ENCODE measurements at places on chromosomes 5 and 9.

GRCh38 chr5:75509546-75509945 is 1.9 kb downstream of the CERT1 start:
- no peak for DNase-seq

GRCh38 chr9:123861086-123861755 is 68.7 kb downstream of the DENND1A start:
- no peak for DNase-seq

DNA sequence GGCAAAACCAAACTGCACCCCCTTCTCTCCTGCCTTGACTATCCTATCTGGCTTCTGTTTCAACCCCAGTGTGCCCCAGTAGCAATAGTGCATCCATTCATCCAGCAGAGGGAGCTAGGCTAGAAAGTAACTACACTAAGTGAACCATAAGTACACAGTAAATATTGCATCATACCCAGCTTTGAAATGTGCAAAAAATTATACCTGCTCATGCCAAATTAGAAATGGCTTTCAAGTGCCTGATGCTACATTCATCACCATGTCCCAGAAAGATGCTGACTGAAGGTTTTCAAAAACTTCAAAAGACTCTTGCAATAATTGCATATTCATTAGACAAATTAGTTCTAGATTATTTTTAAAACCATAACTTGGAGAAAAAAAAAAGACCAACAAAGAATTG is 153.5 kb downstream of the PRELID2 start:
- peak; percentile 70 for DNase-seq

DNA sequence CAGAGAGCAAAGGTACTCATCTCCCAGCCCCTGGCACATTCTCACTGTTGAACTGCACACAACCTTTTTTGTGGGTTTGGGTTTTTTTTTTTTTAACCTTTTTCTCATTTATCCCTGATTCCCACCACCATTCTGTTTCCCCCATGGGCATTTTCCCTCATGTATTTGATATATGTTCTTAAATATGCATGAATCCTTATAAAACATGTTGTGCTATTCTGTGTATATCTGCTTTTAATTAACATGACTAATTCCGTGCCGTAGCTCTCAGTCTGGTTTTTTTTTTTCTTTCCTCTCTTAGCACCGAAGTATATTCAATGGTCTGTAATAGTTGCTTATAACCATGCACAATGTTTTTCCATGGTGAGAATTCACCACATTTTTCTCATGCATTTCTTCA is 204.5 kb downstream of the RGS3 start:
- no peak for DNase-seq

DNA sequence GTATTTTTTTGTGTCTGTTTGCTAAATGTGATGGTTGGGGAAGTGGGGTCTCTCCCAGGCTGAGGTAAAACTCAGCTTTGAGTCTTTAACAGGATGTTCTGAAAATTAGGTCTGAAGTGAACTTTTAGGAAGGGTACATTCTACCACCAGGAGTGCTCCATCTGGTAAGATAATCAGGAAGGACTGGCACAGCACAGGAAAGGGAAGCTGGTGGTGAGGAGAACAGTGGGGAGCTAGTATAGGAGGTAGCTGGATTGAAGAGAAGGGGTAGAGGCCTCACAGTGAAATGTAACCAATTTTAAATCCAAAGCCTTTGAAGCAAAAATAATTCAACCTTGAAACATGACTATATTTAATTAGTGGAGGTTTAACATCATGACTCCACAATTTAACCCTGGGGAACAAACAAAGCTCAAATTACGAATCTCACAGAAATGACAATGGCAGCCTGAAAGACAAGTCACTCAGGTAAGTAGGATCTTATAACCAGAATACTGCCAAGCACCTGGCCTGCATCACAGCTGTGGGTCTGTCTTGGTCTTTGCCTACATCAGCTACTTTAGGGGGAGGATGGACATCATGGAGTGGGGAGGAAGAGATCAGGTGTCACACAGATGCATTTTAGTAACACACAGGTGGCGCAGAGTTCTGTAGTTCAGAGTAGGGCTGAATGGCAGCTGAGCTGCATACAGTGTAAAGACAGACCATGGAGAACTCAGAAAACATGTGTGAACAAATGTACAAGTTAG is 445.3 kb downstream of the DMRT2 start:
- DNase-seq: peak; percentile 55

- DNase-seq: peak; percentile 8
These were observed 574.7 kb upstream of the MEF2C start for GRCh38 chr5:89457411-89458331.

GRCh38 chr5:53373451-53374158 is 106.8 kb upstream of the FST start:
- DNase-seq: no peak

- no peak for DNase-seq
These were observed 3.2 kb upstream of the ANP32B start for GRCh38 chr9:97979788-97980478.

- no peak for DNase-seq
These were observed 7.3 kb downstream of the GPR21 start for GRCh38 chr9:123040801-123041200.

DNA sequence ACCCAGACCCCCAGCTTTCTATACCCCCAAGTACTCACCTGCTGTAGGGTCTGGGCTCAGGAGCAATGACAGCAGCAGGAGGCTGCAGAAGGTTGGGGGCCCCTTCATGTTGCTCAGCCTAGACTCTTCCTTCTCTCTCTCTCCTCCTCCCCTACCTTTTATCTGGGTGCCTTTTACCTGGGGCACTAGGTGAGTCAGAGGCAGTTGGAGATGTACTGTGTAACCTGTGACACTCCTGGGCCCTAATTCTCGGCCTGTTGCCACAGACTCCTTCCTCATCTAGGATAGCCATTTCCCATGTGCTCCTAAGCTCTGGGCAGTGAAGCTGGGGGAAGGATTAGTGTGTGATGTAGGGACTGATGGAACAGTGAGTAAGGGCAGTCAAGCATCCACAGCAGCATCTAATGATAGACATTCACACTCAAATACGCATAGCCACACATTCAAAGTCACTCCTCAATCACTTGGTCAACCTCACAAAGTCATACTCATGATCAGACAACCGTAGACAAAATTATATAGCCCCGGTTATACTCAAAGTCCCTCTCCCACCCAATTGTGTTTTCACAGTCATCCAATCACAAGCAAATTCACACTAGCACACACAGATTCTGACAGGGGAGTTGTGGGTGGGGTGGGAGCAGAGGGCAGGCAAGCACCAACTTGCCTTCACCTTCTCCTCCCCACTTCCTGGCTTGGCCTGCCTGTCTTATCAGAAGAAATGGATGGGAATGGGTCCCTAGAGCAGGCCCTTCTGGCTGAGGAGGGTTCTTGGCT is at the start of gene CCL27:
CCL27 (minus strand) TSS at position 132 of the 777 bp plus-strand sequence; CDS start at position 108, 24 bp downstream.
- no peak for DNase-seq

DNA sequence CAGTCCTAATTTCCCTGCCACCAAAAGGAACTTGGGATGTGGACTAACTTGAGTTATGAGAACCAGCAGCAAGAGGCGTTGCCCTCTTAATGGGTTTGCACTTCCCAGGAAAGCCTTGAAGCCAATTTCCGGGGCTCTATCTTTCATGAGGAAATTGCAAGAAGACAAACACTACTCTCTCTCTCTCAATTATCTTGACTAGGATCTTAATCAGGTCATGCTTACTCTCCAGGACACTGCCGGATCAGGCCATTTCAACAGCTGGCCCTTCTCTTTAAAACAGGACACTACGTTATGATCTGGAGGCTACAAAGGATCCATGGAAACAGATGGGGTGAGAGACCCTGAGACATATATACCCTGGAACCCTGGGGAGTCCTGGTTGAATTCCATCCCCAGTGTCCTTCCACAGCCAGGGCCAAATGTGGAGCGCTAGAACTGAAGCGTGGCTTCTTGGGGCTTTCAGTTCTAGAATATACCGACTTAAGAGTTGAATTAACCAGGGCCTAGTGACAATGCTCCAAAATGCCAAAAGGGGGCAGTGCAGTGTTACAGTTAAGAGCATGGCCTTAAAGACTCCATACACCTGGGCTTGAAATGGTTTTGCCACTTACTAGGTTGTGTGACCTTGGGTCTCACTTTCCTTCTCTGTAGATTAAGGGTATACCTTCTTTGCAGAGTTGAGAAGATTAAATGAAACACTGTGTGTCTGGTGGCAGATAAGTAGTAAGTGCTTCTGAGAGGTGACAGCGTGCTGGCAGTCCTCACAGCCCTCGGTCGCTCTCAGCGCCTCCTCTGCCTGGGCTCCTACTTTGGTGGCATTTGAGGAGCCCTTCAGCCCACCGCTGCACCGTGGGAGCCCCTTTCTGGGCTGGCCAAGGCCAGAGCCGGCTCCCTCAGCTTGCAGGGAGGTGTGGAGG is 21.1 kb downstream of the FAM219A start:
- peak; percentile 48 for DNase-seq

DNA sequence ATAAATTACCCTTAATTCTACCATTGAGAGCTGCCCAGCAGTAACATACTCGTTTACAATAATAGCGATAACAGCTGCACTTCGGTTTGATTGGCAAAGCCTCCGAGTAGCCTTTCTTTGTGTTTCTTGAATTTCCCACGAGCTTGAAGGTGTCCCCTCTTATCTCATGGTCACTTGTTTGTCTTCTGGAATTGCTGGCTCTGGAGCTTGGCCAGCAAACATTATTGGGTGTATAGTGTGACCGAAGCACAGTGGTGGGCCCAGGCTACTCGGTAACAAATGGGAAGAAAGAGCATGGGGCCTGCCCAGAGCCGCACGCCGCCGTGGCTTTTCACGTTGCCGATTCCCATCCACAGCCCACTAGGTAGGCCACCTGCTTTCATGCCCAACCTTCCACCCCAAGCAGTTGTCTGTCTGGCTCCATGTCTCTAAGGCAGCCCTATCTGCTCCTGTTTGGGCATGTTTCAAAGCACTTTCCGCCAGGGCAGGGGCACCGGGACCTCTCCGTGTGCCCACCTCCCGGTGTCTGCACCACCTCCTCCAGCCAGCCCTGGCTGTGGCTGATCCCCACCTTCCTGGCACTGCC is 8.7 kb downstream of the STKLD1 start:
- no peak for DNase-seq

DNA sequence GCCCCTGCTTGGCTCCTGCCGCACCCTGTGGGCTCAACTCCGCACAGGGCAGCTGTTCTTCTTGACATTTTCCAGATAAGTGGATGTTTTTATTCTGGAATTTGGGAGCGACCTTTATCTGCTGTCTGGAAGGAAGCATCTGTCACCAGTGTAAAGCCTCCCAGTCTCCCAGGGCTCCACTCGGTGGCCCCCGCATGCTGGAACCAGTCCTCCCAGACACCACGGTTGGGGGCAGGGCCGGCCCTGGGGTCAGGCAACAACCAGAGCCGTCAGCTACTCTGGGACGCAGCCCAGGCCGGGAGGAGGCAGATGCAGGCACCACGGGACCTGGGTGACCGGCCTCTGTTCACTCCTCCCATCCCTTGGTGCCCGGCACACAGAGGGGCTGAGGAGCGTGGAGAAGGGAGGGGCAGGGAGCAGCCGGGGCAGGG is 92.8 kb upstream of the ADAMTS2 start:
- DNase-seq: no peak

GRCh38 chr5:172932313-172933017 is 26.8 kb upstream of the RPL26L1 start:
- DNase-seq: peak; percentile 42

GRCh38 chr9:69155341-69156030 is 18.6 kb upstream of the TJP2 start:
- DNase-seq: no peak

- DNase-seq: no peak
These were observed 704 bp downstream of the CCDC112 start for GRCh38 chr5:115295777-115296123.

DNA sequence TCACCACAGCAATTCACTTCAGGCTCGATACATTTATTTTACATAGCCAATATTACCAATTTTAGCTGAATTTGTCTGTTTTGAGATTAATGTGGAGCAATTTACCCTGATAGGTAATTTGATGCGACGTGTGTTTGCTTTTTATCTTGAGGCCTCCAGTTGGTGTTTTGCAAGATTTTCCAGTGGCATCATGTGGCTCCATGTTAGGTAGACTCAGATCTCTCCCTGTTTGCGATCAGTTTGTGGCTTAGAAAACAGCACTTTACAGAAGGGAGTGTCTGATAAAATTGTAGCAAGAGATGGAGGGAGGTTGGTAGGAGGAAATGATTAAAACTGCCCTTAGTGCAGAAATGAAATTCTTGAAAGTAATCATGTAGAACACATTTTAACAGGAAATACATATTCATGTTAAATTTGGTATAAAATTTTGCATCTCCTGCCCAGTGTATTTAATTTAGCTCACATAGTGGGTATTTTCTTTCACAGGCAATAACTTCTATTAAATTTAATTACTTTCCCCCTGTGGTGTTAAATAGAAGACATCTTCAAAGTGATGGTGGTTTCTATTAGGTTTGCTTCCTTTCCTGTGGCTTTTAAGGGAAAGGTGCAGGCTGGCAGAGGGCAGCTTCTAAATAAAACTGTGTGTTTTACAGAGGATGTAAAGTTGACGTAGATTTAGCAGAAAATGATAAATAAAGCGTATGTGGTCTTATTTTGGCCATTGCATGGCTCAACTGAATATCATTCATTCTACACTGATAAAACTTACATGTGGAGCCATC is 135.8 kb downstream of the KDM4C start:
- no peak for DNase-seq

- DNase-seq: no peak
These were observed 5.1 kb downstream of the POLR3G start for GRCh38 chr5:90479611-90480385.

DNA sequence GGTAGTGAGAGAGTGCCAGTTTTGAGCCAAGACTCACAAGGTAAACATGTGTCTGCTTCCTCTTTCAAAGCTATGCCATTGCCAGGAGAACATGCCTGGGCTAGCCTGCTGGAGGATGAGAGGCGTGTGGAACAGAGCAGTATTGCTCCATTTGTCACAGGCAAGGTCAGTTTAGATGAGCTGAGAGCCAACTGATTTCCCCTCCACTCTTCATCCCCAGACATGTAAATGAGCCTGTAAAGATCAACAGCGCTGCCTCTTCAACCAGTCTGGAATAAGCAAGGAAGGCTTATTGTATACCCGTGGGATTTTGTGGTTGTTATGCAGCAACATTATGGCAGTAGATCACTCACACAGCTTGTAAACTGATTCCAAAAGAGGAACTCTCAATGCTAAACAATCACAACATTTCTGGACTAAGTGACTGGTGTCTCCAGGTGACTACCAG is 8.2 kb upstream of the GDNF start:
- peak; percentile 78 for DNase-seq

DNA sequence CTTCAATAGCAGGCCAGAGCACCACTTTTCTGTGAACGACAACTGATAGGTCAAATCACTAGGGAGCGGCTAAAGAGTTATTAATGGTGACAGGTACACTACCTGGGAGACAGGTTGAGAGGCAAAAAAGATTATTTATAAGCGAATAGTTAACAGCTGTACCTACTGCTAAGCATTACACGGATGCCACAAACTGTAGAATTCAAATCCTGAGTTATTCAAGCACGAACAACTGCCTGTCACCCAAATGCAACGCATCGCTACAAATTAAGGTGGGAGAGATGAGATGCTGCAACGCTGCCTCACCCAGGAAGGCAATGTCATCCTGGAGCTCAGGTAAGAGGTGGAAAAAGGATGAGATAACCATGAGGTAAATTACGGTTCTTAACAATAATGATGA is 342.9 kb downstream of the BNC2 start:
- no peak for DNase-seq

Data from NCI-H1105 (cell line).